Urothelium cell line (cell line): ENCODE measurements at places on chromosomes 2 and 18.
A peak's percentile ranks its signal among the peaks of the same experiment; 100 is the strongest.

DNA sequence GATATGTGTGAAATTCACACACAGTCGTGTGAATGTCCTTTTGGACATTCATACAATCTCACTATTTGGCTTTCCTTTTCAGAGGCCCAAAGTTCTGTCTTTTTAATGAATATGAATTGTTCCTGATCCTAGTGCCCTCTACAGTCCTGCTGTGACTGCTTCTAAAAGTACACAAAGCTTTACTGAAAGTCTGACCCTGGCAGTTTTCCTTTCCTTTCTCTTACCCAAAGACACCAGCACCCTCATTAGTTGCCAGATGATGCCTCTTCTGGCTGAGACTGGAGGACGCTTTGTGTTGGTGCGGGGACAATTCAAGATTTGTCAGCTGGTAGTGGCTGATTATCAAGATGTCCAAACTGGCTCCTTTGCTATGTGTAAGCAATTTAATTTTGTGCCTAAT, 81.8 kb upstream of the CDCA7 start:
- no peak for DNase-seq

- no peak for DNase-seq
Measured at GRCh38 chr2:239303711-239304532, 96.9 kb downstream of the HDAC4 start.

GRCh38 chr2:235287375-235287733, 206.5 kb upstream of the AGAP1 start:
- DNase-seq, result no peak

DNA sequence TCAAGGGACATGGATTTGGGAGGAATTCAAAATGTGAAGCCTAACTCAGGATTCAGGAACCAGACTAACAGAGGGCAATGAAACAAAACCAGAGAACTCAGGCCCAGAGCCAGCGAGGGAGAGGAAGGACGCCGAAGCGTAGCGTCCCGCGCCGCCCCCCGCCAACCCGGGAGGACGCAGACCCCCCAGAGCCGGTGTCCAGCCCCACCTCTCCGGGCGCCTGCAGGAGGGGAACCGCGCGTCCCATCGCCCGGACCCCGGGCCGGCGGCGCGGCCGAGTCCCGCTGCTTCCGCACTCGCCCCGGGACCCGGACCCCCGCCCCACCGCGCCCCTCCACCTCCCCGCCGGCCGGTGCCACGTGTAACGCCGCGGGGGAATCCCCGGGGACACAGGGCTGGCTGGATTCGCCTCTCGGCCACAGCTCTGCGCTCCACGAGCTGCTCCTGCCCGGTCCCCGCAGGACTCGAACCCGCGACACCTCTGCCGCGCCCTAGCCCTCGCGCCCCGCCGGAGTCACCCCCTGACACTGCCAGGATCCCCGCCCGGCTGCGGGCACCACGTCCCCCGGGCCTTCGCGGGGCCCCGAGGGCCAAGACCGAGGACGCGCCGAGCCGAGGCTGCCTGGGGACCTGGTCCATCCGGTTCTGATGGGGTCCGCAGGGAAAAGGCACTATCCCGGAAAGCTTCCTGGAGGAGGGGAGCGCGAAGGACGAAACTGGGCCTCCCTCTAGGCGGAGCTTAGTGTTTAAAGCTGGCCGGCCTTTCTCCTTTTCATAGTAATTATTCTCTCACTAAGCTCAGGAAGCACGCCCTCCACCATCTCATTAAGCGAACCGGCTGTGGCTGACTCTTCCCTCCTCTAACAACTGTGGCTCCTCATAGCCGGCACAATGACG, 40.4 kb upstream of the FAM124B start:
- no peak for DNase-seq

DNA sequence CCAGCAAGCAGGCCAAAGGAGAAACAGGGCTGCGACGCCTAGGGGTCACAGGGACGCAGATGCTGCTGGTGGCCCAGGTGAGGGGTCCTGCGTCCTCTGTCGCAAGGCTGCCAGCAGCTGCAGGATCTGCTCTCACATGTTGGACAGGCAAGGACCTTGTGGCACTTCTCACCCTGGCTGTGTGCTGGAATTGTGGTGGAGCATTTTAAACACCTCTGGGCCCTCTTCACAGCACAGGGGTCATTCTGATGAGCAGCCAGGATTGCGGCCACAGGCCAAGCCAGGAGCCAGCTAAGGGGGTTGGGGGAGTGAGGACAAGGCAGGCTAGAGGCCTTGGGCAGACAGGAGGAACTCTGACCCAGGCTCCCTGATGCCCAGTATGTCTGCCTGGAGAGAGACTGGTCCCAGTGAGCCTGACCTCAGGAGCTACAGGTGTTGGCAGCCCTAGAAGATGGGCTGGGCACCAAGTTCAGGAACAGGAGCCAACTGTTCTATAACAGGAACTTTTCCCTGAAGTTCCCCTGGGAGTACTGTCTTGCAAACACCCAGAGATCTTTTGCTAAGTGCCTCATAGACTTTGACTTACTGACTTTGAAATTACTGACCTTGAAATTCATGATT, 40.2 kb downstream of the EFR3B start:
- DNase-seq, result no peak

GRCh38 chr2:126808929-126809328, 89.8 kb upstream of the TEX51 start:
- DNase-seq, result no peak

GRCh38 chr2:72788756-72789155, 37.1 kb downstream of the EXOC6B start:
- DNase-seq, result no peak

GRCh38 chr2:97698530-97698929, 14.8 kb upstream of the ZAP70 start:
- DNase-seq, result no peak

DNA sequence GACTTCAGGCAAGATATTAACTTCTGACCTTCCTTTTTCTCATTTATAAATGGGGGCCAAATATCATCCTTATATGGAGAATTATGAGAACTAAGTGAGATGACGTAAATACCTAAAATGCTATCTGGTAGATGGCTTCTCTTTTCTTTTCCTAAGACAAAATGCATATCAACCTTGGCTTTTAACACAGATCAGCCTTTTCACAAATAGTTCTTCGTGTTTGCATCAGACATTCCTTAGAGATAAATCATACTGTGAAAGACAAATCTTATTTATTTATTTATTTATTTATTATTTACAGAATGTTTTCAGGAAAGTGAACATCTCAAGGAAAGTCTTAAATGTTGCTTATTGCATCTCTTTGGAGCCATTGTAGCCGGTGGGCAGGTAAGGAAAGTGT, 62.8 kb downstream of the NBEAL1 start:
- DNase-seq, result peak; percentile 4

DNA sequence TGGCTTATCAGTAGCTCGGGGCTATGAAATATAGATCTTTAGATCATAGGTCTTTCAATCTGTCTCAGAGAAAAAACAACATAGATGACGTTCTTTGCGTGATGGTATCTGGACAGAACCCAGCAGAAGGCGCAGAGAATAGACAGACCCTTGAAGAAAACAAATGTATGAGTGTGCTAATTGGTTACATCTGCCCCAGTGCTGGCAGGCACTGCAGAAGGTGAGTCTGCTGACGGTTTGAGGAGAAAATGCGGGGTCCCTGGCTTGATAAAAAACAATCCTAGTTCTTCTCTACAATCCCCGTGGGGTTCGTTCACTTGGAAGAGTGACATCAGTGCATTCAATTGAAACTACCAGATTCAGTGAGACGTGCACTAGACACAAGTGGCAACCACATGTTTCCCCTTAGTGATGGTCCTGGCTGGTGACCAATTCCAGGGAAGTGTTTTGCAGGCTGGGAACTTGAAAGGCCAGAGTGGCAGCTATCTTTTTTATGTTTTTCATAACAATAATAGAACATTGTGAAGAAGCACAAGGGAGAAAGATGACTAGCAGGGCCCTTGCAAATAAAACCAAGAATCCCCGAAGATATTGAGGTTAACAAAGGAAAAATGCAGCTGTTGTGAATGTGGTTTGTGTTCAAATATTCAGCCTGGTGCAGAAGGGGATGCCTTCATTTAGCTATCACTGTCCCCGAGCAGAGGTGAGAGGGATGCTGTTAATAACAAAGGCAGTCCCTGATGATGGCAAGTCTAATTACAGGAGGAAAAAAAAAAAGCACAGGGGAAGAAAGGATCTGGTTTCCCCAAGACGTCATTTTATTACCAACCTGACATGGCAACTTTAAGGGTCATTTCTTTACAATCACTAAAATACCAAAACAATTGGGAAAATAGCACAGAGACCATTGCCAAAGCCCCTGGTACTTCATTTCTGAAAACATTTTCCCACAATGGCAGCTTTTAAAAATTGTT, 337.6 kb upstream of the FIGN start:
- DNase-seq, result no peak

DNA sequence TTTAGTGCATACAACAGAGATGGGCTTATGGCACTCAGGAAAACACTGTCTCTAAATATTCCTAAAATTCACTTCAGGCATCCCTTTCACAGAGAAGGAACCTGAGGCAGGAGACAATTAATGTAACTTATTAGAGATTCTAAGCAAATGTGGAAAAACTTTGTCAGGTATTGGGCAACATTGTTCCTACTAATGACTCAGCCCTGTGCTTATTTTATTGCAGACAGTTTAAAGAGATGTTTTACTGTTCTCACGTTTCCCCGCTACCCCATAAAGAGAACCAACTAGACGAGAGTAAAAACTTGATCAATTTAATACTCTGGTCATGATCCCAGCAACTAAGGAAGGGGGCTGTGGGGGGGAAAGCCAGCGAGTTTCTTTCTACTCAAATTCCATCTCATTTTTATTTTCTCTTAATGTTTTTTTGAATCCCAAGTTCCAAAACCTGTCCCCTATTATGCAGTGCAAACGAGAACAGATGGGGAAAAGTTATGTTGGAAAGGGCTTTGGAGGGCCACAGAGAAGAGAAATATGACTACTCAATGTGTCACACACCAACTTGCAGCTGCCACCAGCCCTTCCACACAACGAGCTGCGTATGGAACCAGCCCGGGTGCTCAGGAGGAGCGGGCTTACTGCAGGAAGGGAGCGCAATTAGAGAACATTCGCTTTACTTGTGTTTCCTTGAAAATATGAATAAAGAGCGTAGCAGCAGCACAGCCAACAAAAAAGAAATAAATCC, 18.7 kb upstream of the ACVR1 start:
- no peak for DNase-seq

DNA sequence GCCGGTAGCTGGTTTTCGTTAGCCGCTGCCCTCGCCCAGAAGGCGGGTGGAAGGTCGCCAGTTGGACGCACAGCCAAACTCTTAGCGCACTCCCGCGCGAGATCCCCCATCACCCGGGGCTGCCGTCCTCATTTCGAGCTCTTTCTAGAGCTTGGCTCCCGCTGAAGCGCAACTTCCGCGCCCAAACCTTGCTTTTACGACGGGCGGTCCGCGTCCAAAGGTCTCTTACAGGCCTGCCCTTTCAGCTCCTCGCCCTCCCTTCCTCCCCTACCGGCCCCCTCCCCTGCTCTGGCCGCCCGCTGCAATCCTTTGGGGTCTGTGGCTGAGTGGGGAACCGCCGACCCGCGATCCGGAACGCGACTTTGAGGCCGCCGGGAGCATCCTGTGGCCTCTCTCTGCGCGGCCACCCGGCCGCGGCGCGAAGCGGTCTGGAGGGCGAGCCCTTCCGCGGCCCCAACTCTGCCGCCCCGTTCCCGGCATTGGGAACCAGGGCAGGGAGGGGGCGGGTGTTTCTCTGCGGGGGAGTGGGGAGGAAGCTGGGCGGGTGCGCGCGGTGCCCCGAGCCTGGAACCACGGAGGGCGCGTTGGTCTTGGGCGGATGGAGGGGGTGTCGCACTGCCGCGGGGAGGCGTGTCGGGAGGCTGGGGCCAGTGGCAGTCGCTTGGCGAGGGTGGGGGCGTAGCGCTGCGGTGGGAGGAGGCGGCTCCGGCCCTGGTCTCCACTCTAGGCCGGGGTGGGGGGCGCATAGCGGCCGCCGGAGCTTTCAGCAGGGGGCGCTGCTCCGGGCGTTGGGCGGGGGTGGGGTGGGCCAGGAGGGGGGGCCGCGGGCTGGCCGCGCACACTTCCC, at the start of gene GDF7:
Gene GDF7 (plus strand): TSS at position 841 of the 847 bp plus-strand sequence. CDS start 96 bp downstream, outside the sequence.
- DNase-seq, result peak; percentile 85

DNA sequence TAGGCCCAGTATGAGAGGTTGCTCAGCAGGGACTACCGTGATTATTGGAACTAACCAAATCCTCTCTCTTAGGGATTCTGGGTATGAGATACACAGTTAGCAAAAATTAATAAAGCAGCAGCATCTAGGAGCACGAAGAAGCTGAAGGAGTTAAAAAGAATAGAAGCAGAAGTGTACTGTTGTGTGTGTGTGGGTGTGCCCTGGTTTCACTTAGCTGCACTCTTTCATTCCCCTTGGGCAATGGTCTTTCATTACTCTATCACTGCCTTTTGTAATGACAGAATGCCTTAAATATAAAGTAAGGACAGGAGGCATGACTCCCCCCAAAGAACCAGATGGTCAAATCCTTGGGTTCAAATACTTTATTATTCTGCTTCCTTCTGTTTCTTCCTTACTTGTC, 115.9 kb upstream of the CD302 start:
- DNase-seq, result no peak

DNA sequence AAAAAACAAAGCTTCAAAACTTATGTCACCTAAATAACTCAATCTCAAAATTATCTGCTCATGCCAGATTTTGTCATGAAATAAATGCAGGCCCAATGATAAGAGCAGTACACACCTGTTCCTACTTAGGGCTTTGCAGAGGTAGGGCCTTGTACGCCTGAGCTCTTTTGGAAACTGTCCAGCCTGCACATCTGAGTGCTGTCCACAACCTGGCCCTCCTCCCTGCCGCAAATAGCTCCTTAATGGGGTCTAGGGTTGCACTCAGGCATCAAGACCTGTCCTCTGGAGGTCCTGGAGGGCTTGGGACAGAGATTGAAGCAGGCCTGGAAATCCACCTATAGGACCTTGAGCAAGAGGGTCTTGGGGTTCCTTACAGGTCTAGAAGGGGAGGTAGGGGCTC, 115.4 kb upstream of the CCDC195 start:
- no peak for DNase-seq

DNA sequence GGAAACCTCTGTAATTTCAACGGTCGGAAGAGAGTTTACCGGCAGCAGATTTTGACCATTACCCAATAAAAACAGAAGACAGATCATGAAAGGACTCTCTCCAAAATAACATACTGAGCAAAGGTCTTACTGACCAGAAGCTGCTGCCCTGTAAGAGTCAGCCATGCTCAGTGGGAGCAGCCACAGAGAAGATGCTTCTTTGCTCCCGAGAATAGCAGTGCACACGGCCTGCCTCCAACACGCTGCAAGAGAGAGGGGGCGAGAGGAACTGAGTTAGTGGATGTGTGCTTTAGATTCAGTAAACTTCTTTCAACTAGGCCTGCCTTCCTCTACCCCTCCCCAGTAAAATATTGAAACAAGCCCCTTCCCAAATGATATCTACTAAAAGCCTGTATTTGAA, 103.7 kb downstream of the NCK2 start:
- DNase-seq, result no peak

DNA sequence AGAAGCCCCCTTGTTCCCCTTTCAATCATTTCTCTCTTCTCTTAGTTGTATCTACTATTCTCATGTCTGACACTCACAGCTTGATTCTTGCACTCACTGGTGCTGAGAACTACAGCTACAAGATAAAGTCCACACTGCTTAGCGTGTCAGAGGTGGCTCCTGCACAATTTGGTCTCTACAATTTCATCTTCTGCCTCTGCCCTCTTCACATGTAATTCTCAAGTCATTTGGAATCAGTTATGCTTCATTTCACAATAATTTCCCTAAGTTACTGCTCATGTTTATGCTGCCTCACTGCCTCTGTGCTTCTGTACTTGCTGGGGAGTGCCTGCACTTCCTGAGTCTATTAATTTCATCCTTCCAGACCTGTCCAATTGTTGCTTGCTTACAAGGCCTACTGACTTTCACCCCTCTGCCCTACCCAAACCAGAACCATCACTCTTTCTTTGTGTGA, 11.6 kb upstream of the NAB1 start:
- DNase-seq, result no peak
